Colonic mucosa (tissue), 4 donors: ENCODE measurements at places on chromosomes 3 and 15.

DNA sequence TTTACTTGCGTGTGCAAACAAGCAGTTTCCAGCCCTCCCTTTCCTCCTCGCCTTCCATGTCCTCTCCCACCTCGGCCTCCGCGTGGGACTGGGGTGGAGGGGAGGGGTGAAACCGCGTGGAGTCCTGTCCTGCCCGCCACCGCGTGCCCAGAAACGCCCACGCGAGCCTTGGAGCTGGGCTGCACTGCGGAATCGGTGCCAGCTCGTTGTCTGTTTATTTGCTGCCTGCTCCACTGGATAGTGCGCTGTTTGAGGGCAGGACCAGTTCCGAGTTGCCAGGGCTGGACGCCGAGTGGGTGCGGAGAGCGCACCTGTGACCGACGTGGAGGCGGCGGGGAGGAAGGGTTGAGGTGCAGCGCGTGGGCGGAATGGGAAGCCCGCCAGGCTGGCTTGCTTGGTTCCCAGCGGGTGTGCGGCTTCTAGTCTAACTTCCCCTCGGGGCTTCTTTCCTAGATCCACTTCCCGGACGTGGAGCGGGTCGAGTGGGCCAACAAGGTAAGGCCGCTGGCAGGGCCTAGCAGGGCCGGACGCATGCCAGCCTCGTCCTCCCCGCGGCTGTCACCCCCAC, 17.3 kb downstream of the ESYT3 start:
- DNase-seq: no peak

- peak; percentile 59 for DNase-seq
Observed at GRCh38 chr3:113626503-113627371, 69.7 kb downstream of the USF3 start.

- no peak for DNase-seq
Observed at GRCh38 chr3:123193448-123194101, 8.2 kb upstream of the SEC22A start.

DNA sequence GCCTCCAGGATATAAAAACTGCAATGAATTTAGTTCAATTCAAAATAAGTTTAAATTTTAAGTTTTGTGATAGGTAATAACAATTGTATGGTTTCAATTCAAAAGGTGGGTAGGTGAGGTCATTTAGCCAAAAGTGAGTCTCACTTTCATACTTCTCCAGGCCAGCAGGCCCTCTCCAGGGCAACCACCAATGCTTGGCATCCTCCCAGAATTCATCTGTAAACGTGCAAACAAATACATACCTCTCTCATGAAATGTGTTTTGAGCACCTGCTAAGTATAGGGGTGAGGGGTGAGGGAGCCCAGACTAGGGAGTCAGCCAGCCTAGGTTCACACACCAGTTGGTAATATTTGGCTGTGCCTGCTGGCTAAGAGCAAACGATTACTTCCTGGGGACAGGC, 22.0 kb upstream of the RBSN start:
- DNase-seq: no peak

- no peak for DNase-seq
Observed at GRCh38 chr15:82880704-82881103, 71.3 kb downstream of the WHAMM start.

GRCh38 chr3:149145974-149146373, 16.5 kb downstream of the HPS3 start:
- no peak for DNase-seq

DNA sequence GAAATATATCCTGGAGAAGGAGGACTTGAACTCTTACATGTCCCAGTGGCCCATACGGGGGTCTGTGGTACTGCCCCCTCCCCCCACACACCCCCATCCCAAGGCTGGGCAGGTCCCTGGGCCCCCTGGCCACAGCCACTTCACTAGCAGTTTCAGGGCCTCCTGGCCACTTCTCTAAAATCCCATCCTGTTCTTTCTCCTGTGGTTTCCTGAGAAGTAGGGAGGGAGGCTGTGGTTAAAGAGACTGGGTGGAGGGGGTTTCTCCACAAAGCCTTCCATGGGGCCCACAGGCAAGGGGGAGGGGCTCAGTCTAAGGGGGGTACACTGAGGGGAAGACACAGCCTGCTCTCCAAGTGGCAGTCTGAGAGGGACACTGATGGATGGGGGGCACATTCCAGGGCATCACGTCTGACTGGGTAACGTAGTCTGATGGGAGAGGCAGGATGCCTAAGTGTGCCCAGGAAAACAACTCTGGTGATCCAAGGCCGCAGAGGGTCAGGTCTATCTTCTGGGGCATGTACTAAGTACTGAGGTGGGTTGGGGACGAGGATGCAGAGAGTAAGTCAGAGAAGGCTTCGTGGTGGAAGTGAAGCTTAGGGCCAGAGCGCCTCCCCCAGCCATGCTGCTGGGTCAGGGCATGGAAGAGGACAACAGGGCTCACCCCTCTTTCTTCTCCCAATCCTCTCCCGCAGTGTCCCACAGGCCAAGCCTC, 48.0 kb upstream of the C15orf39 start:
- no peak for DNase-seq

DNA sequence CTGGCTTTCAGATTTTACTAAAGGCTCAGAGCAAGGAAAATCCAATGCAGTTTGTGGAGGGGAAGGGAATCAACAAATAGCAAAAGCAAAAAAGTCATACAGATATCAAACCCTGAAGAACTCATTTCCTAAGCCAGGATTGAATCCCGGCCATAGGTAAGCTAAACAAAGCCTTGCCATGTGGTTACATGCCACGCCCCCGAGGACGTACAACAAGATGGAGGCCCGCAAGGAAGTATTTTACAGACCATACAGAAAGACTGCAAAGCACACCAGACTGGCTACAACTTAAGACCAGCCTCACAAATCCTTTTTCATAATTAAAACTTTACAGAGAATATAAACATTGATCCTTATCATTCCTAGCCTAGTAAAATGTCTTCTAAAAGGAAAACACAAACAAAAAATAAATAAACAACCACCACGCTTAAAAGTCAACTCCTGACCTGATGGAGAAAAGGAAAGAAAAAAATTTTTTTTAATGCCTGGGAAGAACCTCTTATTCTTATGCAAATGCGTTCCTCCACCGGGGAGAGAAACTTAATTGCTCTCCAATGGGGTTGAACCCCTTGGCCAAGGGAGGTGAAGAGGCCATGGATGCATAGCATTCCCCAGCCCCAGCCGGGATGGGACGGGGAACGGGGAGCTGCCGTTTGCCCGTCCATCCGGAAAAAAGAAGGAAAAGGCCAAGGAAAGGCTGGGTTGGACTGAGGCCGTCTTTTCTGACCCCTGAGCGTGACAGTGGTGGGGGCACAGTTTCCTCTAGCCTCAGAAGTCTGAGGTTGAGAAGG, 39.3 kb downstream of the IL1RAP start:
- DNase-seq: no peak
